ENCODE measurements at places on chromosomes 2 and 18. TPM values are rescaled to one million over a fixed set of nuclear protein-coding genes. Genes with fewer than 3 reads are reported as not detected.
A peak's percentile ranks its signal among the peaks of the same experiment; 100 is the strongest.

NYAP2 gene
- not detected for total RNA-seq

NEDD4L gene
- 13.7 TPM for total RNA-seq

DUSP2 gene
- total RNA-seq, result 730 TPM

PIK3C3 gene
- 33.5 TPM for total RNA-seq

ASTL gene
- total RNA-seq, result 6.5 TPM

FAM136A gene
- total RNA-seq, result 30.6 TPM

KCNG3 gene
- total RNA-seq, result 0.49 TPM

DSG1 gene
- total RNA-seq, result not detected

INO80C gene
- 16.0 TPM for total RNA-seq

CNTNAP5 gene
- total RNA-seq, result not detected

GRCh38 chr18:48186861-48187260 is 222.3 kb downstream of the ZBTB7C start:
- no peak for DNase-seq

DNA sequence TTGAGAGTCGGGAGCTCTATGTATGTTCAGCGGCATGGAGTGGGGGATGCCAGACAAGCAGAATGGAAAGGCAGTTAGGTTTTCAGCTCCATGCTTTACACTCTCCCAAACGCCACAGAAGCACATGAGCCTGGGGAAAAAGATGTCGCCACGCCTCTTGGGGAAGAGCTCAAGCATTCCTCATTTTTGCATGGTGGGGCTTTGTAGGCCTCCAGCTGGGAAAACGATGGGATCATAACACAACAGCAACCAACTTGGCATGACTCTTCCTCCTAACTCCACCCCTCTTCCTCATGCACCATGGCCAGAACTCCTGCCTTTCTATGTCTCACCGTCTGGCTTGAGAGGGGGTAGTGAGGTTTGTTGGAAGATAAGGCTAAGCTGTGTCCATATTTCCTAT is 102.6 kb downstream of the PAX3 start:
- no peak for DNase-seq

- no peak for DNase-seq
Observed at GRCh38 chr2:170813611-170814532, 2.8 kb upstream of the GAD1 start.

DNA sequence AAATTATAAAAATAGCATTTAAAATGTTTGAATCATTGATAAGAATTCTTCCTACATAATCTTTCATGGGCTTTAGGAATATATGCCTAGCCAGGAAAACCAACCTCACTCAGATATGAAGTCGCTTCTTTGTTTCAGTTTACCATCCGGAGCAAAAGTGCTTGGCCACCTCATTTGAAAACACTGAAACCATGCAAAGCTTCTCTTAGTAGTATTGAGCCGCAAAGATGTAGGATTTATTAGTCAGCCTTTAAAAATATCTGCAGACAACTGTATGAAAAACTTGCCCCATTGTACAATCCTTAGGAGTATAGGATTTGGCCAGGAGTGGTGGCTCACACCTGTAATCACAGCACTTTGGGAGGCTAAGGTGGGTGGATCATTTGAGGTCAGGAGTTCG is 24.3 kb upstream of the GPD2 start:
- no peak for DNase-seq

- DNase-seq, result no peak
Observed at GRCh38 chr2:21633466-21633865, 509.7 kb downstream of the TDRD15 start.

DNA sequence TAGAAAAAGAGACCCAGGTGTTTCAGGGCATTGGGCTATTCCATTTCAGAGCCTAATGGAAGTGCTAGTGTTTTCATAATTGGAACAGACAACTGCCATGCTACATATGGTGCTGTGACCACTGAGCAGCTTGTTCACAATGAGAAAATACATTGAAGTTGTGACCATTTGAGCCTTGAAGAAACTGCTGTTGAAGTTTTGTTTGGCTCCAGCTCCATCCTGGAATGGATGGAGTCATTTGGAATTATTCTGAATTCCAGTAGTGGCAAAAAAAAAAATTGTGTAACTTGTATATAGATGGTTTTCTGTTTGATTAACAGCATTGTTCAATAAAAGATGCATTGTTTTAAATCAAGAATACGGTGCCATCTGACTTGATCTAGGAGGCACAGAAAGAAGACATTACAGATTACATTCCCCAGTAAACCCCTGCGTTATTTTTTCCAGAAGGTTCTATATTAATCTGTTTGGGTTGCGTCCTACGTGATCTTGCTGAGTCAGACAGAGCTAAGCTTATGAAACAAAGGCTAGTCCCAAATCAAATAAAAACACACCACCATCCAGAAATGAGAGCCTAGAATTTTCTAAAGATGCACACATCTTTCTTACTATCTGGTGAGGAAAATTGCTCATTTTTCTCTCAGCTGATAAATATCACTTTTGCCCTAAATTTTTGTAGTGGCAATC is 19.2 kb downstream of the FMNL2 start:
- no peak for DNase-seq

DNA sequence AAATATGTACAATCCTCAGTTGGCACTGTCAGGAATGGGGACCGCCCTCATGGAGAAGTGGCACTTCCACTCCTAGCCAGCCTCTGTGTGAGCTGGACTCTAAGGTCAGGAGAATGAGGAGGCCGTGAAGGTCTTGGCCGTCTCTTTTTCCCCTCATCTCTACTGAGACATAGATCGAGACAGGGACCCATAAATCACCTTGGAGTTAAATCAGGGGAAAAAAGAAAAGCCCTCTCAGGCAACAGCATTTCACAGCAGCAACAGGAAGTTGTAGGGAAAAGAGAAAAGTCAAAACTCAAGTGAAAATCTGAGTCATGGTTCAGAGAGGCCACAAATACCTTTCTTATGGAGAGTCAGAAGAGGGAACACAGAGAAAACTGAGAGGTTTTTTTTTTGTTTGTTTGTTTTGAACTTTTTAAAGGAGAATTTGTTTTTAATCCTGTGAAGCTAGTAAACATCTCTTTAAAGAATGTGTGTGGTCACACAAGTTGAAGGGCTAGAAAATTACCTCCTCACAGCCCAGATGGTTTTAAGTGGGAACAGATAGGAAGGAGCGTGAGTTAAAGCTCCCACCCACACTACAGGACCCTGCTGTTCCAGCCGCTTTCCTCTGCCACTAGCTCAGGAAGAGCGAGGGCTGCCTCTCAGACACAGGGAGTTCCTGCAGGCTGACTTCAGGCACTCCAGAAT is 30.6 kb upstream of the CYP1B1 start:
- no peak for DNase-seq

- DNase-seq, result no peak
Observed at GRCh38 chr18:78777992-78778391, 201.6 kb upstream of the SALL3 start.

- DNase-seq, result no peak
Observed at GRCh38 chr2:239476757-239477585, 76.2 kb upstream of the HDAC4 start.

DNA sequence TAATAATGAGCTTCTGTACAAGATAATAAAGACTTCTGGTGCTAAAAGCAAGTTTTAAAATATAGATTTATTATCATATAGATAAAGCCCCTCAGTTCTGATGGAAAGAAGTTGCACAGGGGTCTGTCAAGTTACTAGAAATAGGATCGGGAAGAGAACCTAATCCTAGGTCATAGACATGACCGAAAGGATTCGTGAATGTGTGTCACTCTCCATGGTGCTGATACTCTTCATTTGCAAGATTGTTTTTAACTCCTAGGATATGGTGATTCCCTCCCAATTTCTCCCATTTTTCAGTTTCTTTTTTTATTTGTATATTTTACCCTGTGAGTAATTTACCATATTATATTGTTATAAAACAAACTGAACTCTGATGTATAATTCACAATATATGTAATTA is 58.9 kb upstream of the CTNNA2 start:
- no peak for DNase-seq

GRCh38 chr2:135202751-135203150 is 150.7 kb downstream of the RAB3GAP1 start:
- no peak for DNase-seq

GRCh38 chr2:1718339-1719220 is 25.7 kb downstream of the PXDN start:
- DNase-seq, result no peak

GRCh38 chr2:5215989-5216607 is 476.1 kb upstream of the SOX11 start:
- no peak for DNase-seq

DNA sequence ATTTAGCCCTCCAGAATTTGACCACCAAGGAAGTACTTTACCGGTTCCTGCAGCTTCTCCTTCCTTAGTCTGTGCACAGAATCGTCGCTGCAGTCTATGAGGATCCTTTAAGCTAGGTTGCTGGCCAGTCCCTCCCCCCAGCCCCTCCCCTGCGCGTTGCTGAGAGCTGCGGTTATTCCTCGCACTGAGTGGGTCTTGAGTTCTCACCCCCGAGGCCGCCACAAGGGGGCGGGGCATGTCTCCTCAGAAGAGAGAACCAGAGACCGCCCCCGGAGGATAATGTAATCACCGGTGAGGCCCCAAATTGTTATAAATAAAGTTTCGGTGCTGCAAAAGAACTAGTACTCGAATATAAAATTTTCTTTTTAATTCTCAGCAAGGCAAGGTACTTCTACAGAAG is 1184.9 kb upstream of the CDH2 start:
- DNase-seq, result no peak

DNA sequence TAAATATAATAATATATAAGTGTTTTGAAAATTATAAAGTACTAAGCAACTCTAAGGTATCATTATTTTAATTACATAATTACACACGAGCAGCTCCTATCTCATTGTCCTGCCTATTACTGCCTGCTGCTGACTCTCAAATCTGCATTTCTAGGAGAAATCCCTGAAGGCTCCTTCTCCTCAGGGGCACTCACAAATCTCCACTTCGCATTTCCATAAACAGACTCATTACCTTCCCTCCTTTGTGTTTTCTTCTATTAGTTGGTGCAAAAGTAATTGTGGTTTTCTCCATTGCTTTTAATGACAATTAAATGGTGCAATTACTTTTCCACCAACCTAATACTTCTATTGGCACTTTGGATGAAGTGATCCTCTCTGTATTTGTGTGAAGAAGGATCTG is 135.0 kb upstream of the HNMT start:
- no peak for DNase-seq

- no peak for DNase-seq
Observed at GRCh38 chr2:13751955-13752354, 880.6 kb upstream of the LRATD1 start.

DNA sequence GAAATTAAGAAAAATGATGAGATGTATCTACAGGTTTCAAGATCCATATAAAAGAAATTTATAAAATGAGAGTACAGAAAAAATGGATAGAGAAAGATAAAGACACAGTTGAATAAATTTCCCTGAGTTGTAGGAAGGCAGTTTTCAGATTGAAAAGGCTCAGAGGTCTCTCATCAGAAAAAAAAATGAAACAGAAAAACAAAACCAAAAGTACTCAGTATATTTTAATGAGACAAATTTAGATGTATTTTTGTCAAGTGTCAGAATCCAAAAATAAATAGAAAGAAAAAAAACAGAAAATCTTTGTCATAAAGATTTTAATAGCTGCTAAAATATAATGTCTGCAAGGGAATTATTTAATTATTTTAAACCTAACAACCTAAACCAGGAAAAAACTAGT is 520.5 kb downstream of the KCNJ3 start:
- no peak for DNase-seq

GRCh38 chr2:20188851-20189250 is 36.1 kb downstream of the SDC1 start:
- no peak for DNase-seq

DNA sequence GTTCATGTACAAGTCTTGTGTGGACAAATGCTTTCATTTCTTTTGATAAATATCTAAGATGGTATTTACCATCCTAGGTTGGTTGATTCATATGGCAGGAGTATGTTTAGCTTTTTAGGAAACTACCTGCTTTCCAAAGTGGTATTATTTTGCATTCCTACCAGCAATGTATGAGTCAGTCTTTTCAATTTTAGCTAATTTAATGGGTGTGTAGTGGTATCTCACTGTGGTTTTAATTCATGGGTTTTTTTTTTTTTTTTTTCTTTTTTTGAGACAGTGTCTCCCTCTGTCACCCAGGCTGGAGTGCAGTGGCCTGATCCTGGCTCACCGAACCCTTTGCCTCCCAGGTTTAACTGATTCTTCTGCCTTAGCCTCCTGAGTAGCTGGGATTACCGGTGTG is 4.2 kb downstream of the ZNF512 start:
- no peak for DNase-seq

DNA sequence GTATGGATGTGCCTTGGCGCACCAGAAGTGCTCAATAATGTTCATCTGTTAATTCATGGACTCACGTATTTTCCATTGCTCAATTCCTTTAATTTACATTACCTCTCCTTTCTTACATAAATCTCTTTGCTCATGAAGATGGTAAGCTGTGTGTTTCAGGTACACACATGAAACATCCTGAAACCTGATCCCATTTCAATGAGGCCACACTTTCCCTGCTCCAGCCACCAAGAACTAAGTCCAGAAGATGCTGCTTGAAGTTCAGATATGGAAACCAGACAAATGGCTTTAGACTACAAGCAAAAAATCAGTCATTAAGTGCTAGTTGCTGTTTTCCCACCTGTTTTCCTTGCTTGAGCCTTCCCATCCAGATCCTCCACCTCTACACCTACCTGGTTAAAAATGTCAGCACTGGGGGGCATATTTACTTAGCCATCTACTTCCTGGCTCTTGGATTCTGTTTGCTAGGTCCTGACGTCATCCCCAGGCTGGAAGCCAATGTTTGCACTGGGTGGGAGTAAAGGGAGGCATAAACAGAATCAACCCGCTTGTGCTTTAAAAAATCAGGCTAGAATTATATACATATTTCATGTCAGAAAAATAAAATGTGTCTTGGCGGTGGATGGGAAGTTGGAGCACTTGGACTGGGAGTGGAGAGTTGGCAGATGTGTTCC is 309.7 kb downstream of the OSR1 start:
- no peak for DNase-seq

DNA sequence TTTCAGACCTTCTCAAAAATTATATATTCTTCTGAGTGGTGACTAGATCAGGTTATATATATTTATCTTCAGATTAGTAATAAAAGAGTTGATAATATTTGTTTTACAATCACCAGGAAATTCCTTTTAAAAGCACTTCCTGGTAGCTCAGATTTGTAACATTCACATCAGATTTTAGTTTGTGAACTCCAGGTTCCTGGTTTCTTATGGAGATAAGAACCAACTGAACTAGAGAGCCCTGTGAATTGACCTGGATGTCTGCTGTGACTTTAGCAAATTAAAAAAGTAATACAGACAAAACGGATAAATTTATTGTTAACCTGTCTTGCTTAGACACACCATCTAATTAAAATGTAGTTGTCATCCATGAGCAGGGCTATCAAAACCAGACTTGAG is 868.7 kb downstream of the BCL11A start:
- DNase-seq, result no peak

- DNase-seq, result peak; percentile 15
Observed at GRCh38 chr2:72993147-72993932, 76.0 kb downstream of the EMX1 start.

- no peak for DNase-seq
Observed at GRCh38 chr2:43333101-43333655, 106.8 kb upstream of the ZFP36L2 start.

All from CD4-positive, alpha-beta T cell (primary cell).